ENCODE measurements at places on chromosomes 12 and 14. TPM values are rescaled to one million over a fixed set of nuclear protein-coding genes. Genes with fewer than 3 reads are reported as not detected.

DNA sequence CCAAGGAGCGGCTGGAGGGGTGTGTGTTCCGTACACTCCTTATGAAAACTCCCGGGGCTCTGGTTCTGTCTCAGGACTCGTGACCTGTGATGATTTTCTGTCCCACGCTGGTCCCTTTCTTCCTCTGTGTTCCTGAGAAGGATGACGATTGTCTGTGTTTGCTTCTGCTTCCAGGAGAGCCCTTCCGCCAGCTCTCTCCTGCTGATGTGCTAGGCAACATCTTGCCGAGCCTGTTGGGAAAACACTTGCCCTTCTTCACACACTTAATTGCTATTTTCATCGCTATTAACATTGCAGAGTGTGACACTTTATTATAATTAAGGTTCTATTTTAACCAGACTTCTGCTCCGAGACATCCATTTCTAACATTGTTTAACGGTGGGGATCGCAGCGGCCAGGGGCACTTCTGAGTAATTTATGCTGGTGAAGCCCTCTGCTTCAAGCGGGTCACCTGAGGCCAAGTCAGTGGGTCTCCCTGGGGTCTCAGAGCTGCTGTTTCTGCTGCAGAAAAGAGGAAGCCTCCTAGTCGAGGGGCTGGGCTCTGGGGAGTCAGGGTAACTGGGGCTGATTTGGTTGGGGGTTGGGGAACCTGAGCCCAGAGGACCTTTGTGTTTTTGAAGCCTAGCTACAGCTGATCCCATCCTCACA, 88.6 kb downstream of the PRMT8 start:
- H3K4me1 ChIP-seq: no peaks in the 10 kb centered on the region
- no peak overlapping the region for H3K27ac ChIP-seq
- H3K4me3 ChIP-seq: no peak overlapping the region
- H3K36me3 ChIP-seq: no peaks in the 10 kb centered on the region
- H3K27me3 ChIP-seq: no peaks in the 10 kb centered on the region
- no peak for DNase-seq

DNA sequence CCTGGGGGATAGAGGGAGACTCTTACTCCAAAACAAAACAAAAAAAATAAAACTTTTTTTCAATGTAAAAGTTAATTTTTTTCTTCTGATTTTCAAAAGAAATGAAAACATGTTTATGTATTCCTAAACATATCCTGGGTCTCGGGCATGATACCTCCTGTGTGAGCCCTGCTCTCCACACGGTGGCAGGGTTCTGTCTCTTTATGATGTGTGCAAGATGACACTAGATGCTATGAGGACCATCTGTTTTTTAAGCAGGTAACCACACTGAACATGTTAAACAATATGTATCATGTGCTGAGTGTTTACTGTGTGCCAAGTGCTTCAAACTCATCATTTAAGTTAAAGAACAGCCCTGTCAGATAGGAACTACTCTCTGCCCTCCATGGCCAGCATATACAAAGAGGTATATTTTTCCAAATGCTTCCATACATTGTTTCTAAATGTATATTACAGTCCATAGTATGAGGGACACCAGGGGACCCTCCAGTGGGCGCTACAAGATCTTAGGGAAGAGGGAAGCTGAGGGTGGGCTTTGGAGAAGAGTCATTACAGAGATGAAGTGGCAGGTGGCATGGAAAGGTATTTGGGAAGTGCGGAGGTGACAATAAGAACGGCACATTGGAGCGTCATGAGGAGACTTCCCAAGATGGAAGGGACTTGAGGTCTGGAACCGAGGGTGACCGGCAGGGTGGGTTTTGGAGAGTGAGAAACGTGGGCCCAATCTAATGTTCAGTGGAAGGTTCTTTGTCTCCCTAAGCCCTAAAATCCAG, 28.5 kb downstream of the FOS start:
- no peak overlapping the region for H3K4me3 ChIP-seq
- DNase-seq: peak; percentile 19
- H3K36me3 ChIP-seq: no peaks in the 10 kb centered on the region
- no peak overlapping the region for H3K27ac ChIP-seq
- no peaks in the 10 kb centered on the region for H3K27me3 ChIP-seq
- H3K4me1 ChIP-seq: peaks cover 47% of the 10 kb centered on the region

DNA sequence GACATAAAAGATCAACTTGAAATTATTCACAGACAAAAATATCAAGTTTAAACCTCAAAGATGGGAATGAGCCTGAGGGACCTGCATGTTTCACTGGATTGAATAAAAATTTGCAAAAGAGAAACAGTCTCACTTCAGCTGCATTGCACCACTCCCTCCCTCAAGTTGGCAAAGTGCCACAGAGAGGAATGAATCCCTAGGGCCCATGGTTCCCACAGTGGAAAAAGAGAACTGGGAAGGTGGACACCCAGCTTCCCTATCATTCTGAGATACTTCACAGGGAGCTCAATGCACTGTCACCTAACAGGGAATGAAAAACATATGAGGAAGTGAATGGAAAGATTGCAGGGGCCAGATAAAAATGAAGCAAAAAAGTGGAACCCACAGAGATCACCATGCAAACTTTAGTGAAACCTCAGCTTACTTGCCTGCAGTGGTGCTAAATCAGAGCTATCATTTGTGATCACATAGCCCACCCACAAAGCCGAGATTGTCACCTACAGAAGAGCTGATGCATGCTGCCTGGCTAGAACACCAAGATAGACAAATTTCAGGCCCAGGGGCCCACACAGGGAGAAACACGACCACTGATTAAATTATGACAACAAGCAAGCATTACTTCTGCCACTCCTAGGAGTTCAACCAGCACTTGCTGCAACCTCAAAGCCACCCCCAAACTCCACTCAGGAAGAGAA, 911.3 kb downstream of the LRFN5 start:
- H3K27me3 ChIP-seq: no peaks in the 10 kb centered on the region
- H3K27ac ChIP-seq: no peak overlapping the region
- H3K36me3 ChIP-seq: no peaks in the 10 kb centered on the region

Gene MDGA2
- not detected for total RNA-seq

DNA sequence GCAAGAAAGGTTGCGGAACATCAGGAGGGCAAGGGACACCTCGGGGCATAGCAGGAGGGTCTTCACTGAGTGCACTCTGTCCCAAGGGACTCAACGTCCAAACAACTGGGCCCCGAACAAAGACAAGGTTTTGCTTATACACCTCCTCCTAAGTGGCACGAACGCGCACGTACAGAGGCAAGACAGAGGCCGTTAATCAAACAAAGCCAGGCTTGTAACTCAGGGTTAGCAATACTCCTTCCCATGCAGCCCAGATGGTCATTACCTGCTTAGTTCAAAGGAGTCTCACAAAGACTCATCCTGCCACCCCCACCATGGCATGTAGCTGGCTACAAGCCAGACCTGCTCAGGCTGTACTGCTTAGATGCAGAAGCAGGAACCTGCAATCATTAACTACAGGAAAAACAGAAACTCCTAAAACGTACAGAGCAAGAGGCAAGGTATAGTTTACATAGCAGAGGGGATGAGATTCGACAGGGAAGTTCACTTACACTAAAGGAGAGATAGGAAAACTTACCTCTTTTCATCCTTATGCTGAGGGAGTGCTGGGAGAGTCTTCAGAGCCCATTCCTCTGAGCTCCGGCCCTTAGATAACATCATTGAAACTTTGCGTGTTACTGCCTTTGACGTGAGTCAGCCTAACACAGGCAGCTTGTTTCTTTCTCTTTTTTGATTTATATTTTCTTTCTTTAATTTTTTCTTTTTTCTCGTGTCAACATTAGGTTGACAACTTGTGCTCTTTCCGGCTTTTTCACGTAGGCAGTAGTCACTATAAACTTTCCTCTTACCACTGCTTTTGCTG, 1319.1 kb downstream of the TMEM121 start:
- H3K4me1 ChIP-seq: peaks cover 40% of the 10 kb centered on the region
- H3K27ac ChIP-seq: peak overlapping the region; percentile 90
- H3K27me3 ChIP-seq: no peaks in the 10 kb centered on the region

Gene GLT1D1
- total RNA-seq: 4.1 TPM

- H3K27ac ChIP-seq: no peak overlapping the region
- no peak overlapping the region for H3K4me3 ChIP-seq
- no peaks in the 10 kb centered on the region for H3K27me3 ChIP-seq
- peaks cover 7% of the 10 kb centered on the region for H3K4me1 ChIP-seq
- peaks cover 35% of the 10 kb centered on the region for H3K36me3 ChIP-seq
Measured at GRCh38 chr14:24416932-24417619, 12.4 kb downstream of the CBLN3 start.

Gene DHRS4L2
- total RNA-seq: 18.8 TPM

Gene REP15
- 3.2 TPM for total RNA-seq

Gene CLEC2B
- 24.3 TPM for total RNA-seq

GRCh38 chr14:75487155-75487671, 35.1 kb upstream of the BATF start:
- peaks cover 3% of the 10 kb centered on the region for H3K4me1 ChIP-seq
- H3K36me3 ChIP-seq: no peaks in the 10 kb centered on the region
- no peak overlapping the region for H3K27ac ChIP-seq
- DNase-seq: no peak
- H3K27me3 ChIP-seq: no peaks in the 10 kb centered on the region

- no peaks in the 10 kb centered on the region for H3K4me1 ChIP-seq
- DNase-seq: no peak
- no peaks in the 10 kb centered on the region for H3K27me3 ChIP-seq
- H3K36me3 ChIP-seq: peaks cover 8% of the 10 kb centered on the region
- no peak overlapping the region for H3K27ac ChIP-seq
- H3K4me3 ChIP-seq: no peak overlapping the region
Measured at GRCh38 chr14:90788031-90788430, 28.2 kb downstream of the TTC7B start.

Gene SOCS2
- 18.3 TPM for total RNA-seq

DNA sequence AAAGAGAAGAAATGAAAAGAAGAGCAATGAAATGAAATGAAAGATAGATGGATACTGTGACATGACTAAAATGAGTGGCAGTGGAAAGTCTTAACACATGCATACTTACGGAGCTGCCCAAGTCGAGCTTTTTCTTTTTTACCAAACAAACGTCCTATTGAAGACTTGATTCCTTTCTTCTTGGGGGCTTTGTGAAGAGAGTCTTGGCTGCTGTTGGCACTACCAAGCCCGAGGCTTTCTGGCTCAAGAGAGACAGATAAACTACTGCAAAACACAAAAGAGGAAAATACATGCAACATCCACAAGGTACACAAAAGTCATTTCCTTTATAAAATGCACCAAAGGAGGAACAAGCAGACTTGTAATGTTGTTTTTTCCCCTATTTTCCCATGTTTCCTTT, 261.2 kb downstream of the ACSS3 start:
- no peak overlapping the region for H3K27ac ChIP-seq
- no peak for DNase-seq
- no peaks in the 10 kb centered on the region for H3K4me1 ChIP-seq
- H3K36me3 ChIP-seq: no peaks in the 10 kb centered on the region

Gene TMEM52B
- total RNA-seq: 2.7 TPM

DNA sequence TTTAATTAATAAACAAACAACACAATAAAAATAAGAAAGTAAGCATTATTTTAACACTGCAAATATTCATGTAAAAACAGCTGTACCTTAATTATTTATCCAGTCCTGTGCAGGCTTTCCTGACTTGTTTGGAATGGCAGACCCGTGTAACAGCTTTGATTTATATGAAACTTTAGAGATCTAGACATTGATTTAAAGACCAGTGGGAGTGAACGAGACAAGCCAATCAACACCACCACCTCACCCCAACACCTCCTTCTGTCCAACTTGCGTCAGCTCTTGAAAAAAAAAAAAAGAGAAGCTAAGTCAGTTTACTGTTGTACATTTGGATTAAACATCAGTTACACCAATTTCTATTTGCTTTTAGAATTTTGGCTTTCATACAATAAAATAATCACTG, 22.3 kb downstream of the SLC38A4 start:
- no peaks in the 10 kb centered on the region for H3K36me3 ChIP-seq
- H3K27ac ChIP-seq: no peak overlapping the region
- no peaks in the 10 kb centered on the region for H3K4me1 ChIP-seq
- H3K27me3 ChIP-seq: no peaks in the 10 kb centered on the region
- DNase-seq: no peak

GRCh38 chr12:81797100-81797499, 38.0 kb upstream of the PPFIA2 start:
- H3K27me3 ChIP-seq: no peaks in the 10 kb centered on the region
- H3K4me3 ChIP-seq: no peak overlapping the region
- no peak for DNase-seq

Gene CMA1
- total RNA-seq: not detected

GRCh38 chr12:50555471-50555885, 50.7 kb downstream of the DIP2B start:
- no peaks in the 10 kb centered on the region for H3K4me1 ChIP-seq
- no peak overlapping the region for H3K4me3 ChIP-seq
- no peak for DNase-seq
- H3K27me3 ChIP-seq: no peaks in the 10 kb centered on the region

- H3K36me3 ChIP-seq: no peaks in the 10 kb centered on the region
- H3K27me3 ChIP-seq: no peaks in the 10 kb centered on the region
- no peaks in the 10 kb centered on the region for H3K4me1 ChIP-seq
- H3K27ac ChIP-seq: no peak overlapping the region
Measured at GRCh38 chr12:54680374-54680773, 32.2 kb upstream of the DCD start.

- H3K27ac ChIP-seq: no peak overlapping the region
- H3K36me3 ChIP-seq: no peaks in the 10 kb centered on the region
- no peak for DNase-seq
- no peaks in the 10 kb centered on the region for H3K4me1 ChIP-seq
- H3K27me3 ChIP-seq: no peaks in the 10 kb centered on the region
Measured at GRCh38 chr14:94795372-94795771, 25.5 kb upstream of the GSC start.

DNA sequence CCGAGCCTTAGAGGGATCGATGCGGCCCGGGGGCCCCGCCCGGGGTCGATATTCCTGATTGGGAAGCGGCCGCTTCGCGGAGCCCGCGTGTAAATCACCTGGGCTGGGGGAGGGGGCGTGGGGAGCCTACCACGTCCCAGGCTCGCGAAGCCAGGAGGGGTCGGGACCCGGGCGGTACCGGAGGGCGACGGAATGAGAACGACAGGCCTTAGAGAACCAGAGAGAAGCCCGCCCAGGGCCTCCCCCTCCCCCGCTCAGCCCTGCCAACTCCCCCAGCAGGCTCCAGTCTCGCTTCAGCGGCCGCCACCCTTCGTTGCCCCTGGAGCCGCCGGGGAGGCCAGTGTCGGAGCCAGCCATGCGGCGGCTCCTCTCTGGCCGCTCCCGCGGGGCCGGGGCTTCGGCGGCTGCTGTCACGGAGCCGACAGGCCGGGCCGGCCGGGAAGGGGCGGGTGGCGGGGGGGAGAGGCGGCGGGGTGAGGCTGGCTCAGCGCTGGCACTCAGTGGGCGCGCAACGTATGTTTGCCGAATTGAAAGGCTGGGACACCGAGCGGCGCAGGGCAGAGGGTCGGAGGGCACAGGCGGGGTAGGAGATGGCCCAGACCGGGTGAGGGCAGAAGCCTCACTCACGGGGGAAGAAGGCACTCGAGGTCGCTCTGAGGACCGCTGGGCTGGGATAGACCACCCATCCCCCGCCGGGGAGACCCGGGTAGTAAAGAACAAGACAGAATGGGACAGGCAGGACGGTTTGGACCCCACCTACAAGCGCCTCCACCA, 1.4 kb upstream of the DNAJC22 start:
- peak; percentile 23 for DNase-seq
- peaks cover 50% of the 10 kb centered on the region for H3K27me3 ChIP-seq
- H3K27ac ChIP-seq: no peak overlapping the region
- peaks cover 54% of the 10 kb centered on the region for H3K4me1 ChIP-seq

GRCh38 chr14:34461334-34462131, 507 bp downstream of the SPTSSA start:
- no peak for DNase-seq
- H3K36me3 ChIP-seq: no peaks in the 10 kb centered on the region
- H3K4me1 ChIP-seq: peaks cover 20% of the 10 kb centered on the region

- peaks cover 7% of the 10 kb centered on the region for H3K4me1 ChIP-seq
- no peaks in the 10 kb centered on the region for H3K27me3 ChIP-seq
- no peak overlapping the region for H3K27ac ChIP-seq
- no peak for DNase-seq
- no peak overlapping the region for H3K4me3 ChIP-seq
Measured at GRCh38 chr12:19140381-19141236, 11.1 kb downstream of the PLEKHA5 start.
